ENCODE measurements at places on chromosomes 13 and 19. TPM values are rescaled to one million over a fixed set of nuclear protein-coding genes. Genes with fewer than 3 reads are reported as not detected.

ETFB gene
- polyA plus RNA-seq, result 171 TPM

CEACAM7 gene
- not detected for polyA plus RNA-seq

SCN1B gene
- 0.95 TPM for polyA plus RNA-seq

VSTM2B gene
- 1.1 TPM for polyA plus RNA-seq

ACOD1 gene
- not detected for polyA plus RNA-seq

ASF1B gene
- 20.3 TPM for polyA plus RNA-seq

ZNF256 gene
- 9.0 TPM for polyA plus RNA-seq

APOC1 gene
- polyA plus RNA-seq, result 11.6 TPM

TSHZ3 gene
- polyA plus RNA-seq, result 12.1 TPM

- no peak for DNase-seq
Measured at GRCh38 chr19:3039641-3040077, 10.6 kb upstream of the TLE2 start.

- DNase-seq, result peak; percentile 89
Measured at GRCh38 chr19:57103573-57104277, 16.1 kb upstream of the USP29 start.

DNA sequence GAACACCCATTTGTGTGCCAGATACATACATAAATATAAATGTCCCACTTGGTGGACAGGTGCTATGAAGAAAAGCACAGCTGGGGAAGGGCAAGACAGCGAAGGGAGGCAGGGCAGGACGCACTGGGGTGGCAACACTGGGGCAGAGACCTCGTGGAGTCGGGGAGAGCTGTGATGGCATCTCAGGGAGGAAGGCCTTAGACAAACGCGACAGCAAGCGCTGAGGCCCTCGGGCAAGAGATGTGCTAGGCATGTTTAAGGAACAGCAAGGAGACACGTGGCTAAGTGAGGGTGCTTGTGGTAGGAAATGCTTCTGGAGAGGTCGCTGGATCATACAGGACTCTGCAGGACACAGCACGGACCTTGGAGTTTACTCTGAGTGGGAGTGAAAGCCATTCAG, 23.3 kb upstream of the CCNP start:
- no peak for DNase-seq

DNA sequence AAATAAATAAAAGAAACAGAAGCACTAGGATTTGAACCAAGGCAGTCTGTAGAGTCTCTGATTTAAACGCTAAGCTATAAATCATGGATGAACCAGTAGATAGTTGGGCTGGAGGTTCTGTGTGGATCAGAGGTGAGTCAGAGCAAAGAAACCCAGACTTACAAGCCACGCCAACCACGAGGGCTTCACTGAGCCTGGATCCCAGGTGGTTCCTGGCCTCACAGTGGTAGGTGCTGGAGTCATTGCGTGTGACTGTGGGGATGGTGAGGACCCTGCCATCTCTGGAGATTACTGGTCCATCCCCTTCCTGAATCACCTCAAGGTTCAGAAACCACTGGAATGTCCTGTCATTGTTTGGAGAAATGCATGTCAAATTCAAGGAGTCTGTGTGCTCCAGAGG, 19.3 kb upstream of the CEACAM20 start:
- no peak for DNase-seq

- peak; percentile 15 for DNase-seq
Measured at GRCh38 chr19:28239270-28239669, 973.7 kb downstream of the UQCRFS1 start.

DNA sequence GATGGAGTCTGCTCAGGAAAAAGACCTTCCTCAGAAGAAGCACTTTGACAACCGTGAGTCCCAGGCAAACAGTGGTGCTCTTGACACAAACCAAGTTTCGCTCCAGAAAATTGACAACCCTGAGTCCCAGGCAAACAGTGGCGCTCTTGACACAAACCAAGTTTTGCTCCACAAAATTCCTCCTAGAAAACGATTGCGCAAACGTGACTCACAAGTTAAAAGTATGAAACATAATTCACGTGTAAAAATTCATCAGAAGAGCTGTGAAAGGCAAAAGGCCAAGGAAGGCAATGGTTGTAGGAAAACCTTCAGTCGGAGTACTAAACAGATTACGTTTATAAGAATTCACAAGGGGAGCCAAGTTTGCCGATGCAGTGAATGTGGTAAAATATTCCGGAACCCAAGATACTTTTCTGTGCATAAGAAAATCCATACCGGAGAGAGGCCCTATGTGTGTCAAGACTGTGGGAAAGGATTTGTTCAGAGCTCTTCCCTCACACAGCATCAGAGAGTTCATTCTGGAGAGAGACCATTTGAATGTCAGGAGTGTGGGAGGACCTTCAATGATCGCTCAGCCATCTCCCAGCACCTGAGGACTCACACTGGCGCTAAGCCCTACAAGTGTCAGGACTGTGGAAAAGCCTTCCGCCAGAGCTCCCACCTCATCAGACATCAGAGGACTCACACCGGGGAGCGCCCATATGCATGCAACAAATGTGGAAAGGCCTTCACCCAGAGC, 16.2 kb upstream of the ZNF544 start:
- DNase-seq, result no peak

- peak; percentile 40 for DNase-seq
Measured at GRCh38 chr19:45591004-45591637, 6.5 kb upstream of the OPA3 start.

DNA sequence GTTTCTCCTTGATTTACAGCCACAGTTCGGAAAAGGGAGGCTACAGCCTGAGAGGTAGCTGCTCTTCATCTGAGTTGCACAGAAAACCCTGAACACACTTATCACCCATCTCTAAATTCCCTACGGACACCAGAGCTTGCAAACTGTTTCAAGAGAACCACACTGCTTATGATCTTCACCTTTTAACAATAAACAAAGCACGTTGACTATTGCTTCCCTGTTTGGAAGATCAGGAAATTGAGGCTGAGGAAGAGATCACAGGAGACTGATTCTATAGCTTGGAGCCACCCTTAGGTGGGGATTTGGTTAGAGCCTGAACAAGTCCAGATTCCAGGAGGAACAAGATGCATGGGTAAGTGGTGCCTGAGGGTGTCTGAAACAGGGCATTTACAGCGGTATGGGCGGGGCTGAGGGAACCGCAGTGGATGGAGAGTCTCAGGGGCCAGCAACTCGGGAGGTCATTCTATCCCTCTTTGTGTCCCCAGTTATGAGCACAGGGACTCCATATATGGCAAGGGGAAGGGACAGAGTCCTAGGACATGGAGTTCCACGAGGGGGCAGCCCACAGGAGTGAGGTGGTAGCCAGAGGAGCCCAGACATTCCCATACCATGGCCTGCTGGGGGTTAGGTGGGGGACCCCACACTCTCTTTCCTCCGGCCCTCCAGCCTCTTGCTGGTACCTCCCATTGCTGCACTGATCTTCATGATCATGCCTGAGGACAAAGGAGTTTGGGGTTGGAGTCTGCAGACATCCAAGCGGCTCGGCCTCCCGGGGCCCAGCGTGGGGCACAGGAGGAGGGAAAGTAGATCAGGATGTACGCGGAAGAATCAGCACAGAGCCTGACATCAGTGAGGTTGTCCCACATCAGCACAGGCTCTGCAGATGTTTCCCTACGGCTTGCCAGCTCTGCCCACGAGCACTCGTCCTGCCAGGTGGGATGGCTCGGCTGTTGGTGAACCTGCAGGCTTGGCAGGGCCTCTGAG, 162.3 kb upstream of the ZNF536 start:
- no peak for DNase-seq

DNA sequence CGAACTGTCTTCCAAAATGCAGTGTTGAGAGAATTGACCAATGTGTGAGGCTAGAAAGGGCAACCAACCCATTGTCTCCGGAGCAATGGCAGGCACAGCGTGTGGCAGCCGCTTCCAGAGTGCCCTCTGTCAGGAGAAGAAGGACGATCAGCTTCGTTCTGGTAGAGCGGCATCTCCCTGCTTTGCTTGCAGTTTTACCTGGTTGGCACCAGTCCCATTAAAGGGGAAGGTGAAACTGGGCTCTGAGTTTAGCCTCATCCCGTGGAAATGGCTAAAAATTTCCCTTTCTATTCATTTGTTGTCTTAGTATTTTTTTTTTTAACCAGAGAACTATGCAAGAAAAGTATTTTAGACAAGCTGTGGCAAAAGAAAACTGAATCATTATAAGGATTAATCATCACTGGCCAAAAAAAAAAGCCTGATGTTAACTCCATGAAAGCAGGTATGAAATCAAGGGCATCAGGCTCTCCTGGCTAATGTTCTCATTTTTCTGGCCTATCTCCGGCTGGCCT, 81.5 kb upstream of the SLC7A1 start:
- no peak for DNase-seq

GRCh38 chr13:98874029-98874397, 103.9 kb downstream of the DOCK9 start:
- DNase-seq, result no peak

- DNase-seq, result peak; percentile 31
Measured at GRCh38 chr13:104773775-104774174, 1707.6 kb upstream of the SLC10A2 start.

DNA sequence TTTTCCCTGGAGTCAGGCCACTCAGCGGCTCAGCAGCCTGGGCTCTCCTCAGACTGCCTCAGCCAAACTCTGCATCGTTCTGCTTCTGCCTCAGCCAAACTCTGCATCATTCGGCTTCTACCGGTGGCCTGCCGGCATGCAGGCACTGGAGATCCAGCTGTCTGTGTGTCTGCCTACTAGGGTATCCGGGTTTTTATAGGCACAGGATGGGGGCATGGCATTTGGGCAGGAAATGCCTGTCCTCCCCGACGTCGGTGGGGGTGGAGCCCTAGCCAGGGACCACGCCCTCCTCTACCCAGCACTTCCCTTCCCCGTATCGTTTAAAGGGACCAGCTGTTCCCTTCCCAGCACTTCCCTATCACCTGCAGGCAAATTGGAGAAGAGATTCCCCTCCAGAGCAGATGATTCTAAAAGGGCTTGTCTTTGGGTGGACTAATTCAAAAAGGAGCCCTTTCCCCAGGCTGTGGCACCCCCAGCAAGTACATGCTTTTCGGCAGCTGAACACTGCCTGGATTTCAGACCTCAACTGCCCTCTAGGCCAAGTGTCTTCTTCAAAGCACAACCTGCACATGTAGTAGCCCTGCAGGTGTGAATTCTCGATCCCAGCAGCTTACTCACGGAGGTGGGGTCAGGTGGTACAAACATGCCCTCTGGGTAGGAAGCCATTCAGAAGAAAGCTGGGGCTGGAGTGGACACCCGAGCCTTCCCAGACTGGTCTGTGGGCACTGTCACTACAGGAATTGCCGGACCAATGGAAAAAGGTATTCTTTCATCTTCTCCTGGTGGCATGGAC, 25.4 kb upstream of the GPR12 start:
- no peak for DNase-seq

DNA sequence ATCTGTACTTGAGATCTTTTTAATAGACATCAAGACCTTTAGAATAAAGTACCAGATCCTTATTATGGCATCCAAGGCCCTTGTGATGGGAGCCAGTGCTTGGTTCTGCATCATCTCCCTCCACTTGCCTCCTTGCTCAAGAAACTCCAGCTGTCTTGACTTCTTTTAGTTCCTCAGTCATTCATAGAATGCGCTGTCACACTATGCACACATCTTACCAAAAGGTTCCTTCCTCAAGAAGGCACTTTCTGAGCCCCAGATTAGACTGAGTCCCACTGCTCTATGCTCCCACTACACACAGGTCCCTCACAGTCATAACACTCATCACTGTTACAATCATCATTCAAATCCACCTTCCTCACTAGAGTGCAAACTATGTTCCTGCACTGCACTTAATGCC, 57.8 kb upstream of the ITM2B start:
- no peak for DNase-seq

DNA sequence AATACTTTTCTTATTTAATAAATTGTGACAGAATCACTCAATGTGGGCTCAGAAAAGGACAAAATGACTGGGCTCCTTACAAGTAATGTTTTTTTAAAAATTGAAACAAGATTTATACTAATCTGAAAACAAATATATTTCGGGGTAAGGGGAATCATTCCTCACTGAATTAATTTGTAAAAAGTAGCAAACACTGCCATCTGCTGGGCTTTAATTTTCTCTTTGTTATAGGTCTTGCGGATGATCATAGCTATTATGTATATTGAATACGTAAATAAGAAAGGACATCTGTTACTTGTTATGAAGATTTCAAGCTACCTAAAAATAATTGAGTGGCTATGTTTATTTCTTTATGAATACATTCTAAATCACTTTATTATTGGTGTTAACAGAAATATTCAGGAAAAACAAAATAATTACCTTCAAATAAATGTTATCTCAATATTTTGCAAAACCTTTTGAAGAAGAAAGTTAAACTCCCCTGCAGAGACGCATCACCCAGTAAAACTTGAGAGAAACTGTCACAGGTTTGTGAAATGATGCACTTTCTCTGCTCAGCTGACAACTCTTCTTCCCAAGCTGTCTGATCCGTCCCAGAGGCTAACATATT, 17.8 kb upstream of the ENOX1 start:
- peak; percentile 72 for DNase-seq

- no peak for DNase-seq
Measured at GRCh38 chr19:45960595-45961235, 12.9 kb downstream of the NOVA2 start.

DNA sequence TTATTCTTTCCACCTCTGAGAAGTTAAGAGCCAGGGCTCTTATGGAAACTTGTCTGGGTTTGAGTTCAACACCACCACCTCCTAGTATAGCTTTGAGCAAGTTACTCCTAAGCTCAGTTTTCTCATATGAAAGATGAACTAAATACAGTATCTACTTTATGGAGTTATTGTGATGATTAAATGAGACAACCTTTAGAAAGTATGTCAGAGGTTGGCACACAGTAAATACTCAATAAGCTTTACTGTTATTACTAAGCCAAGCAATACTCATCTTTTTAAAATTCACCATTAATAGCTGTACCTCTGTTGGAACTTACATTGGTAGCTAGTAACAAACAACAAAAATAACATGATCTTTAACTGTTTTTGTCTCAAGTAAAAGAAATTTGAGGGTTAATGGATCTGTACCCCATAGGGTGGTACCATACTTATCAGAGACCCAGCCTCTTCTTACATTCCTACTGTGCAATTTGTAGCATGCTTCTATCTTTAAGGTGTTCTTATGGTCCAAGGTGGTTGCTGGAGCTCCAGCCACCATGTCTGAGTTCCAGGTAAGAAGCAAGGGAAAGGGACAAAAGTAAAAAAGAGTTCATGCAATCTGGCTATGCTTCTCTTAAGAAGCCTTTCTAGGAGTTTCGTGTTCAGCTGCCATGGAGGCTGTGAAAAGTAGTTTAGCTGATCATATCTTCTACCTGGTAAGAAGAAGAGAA, 24.1 kb upstream of the NDFIP2 start:
- no peak for DNase-seq

- DNase-seq, result no peak
Measured at GRCh38 chr13:26605845-26606244, 48.4 kb downstream of the WASF3 start.

DNA sequence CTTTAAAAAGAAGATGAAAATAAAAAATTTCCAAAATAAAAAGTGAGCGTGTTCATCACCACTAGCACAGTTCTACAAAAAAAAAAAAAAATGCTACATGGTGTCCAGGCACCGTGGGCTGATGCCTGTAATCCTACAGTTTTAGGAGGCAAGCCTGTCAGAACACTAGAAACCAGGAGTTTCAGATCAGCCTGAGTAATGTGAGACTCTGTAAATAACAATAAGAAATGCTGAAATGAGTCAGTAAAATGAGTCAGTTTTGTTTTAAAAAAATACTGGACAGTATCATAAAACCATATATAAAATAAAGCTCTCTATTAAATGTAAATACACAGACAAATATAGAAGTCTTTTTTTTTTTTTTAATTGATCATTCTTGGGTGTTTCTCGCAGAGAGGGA, 30.0 kb downstream of the ZNF91 start:
- DNase-seq, result no peak

- no peak for DNase-seq
Measured at GRCh38 chr13:28958018-28958417, 137.9 kb downstream of the MTUS2 start.

- peak; percentile 51 for DNase-seq
Measured at GRCh38 chr13:26011996-26012821, 39.6 kb downstream of the SHISA2 start.

GRCh38 chr13:77492982-77493381, 42.5 kb upstream of the SCEL start:
- DNase-seq, result no peak

Measured in renal pelvis (tissue), 12 donors.